IMR-90 (cell line): ENCODE measurements at places on chromosomes 12 and 14. TPM values are rescaled to one million over a fixed set of nuclear protein-coding genes. Genes with fewer than 3 reads are reported as not detected.

COCH gene
- total RNA-seq = 0.18 and 0.28 TPM in 2 replicates

DNA sequence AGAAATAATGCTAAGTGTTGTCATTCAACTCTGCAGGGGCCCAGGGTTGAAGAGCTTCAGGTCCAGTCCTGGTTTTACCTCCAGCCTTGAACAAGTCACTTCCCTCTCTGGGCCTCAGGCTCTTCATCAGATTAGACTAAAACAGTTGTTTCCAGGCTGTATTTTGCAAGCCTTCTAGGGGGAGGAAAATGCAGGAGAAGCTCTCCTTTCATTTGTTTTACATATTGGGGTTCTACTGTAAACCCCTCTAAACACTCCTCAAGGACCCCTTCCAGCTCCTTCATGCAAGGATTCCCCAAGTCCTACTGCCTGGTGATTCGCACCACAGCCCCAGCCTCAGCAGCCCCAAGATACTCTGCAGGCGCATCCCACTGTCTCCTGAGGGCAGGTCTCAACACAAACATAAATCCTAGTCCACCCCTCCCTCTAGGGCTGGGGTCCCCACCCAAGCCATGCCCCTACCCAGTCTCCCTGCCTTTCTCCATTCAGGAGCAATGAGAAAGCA is 2.7 kb downstream of the SDR9C7 start:
- DNase-seq = peak; percentile 57

- DNase-seq = peak; percentile 95
These were observed 3.4 kb downstream of the SSH1 start for GRCh38 chr12:108853981-108854446.

DNA sequence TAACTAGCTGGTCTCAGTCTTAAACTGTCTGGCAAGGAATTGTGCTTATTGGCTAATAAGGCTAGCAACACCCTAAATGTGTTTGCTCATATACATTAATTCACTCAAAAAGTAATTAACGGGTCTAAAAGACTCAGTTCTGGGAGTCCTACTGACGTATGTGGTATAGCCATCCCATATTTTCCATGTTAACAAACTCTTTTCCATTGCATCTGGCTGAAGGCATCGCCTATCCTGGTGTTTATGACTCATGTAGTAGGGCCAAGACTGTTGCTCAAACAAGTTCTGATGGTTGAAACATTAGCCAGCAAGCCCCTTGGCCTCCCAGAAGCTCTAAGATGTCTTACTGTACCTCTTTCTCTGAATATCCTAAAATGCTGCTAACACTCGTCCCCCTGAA is 98.5 kb downstream of the PHLDA1 start:
- peak; percentile 96 for DNase-seq

KRT7 gene
- total RNA-seq = 0.54 and 1.4 TPM in 2 replicates

- no peak for DNase-seq
These were observed 466 bp downstream of the SAV1 start for GRCh38 chr14:50667684-50667995.

DEGS2 gene
- total RNA-seq = not detected in 2 replicates

- no peak for DNase-seq
These were observed 37.6 kb downstream of the MVK start for GRCh38 chr12:109611223-109611622.

SMIM41 gene
- not detected in 2 replicates for total RNA-seq

PSME2 gene
- total RNA-seq = 92.2 and 104 TPM in 2 replicates

GRCh38 chr12:89574736-89575208 is 48.9 kb upstream of the POC1B start:
- peak; percentile 75 for DNase-seq

DNA sequence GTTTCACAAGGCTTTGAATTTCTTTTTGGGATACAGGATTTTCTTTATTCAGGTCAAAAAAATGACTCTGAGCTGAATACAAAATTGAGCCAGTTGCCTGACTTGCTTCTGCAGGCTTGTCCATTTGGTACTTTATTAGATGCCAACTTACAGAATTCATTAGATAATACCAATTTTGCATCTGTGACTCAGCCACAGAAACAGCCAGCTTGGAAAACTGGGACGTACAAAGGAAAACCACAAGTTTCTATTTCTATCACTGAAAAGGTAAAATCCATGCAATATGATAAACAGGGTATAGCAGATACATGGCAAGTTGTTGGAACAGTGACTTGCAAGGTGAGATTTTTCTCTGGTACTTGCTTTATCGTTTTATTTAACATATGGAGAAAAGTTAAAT is 5.8 kb downstream of the AP5M1 start:
- DNase-seq = peak; percentile 22

DNA sequence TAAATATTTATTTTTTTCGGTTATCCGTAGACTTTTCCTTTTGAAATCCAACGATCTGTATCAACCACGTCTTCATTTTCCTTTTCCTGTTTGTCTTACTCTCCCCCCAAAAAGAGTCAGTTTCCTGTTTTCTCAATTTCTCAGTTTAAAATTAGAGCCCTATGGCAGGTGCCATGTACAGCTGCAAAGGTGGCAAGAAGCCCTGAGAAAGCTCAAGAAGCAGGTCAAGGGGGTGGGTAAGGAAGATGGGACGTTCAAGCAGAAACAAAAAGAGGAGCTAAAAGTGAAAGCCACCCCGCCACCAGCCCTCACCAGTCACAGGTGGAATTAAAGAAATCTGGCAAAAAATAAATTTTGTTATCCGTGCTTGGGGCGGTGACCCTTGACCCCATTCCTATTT is 26.7 kb downstream of the SLC35E3 start:
- DNase-seq = no peak

CSRP2 gene
- 156 and 157 TPM in 2 replicates for total RNA-seq

LRFN5 gene
- total RNA-seq = 3.6 TPM in 2 replicates

XRCC3 gene
- 7.5 and 8.1 TPM in 2 replicates for total RNA-seq

DNA sequence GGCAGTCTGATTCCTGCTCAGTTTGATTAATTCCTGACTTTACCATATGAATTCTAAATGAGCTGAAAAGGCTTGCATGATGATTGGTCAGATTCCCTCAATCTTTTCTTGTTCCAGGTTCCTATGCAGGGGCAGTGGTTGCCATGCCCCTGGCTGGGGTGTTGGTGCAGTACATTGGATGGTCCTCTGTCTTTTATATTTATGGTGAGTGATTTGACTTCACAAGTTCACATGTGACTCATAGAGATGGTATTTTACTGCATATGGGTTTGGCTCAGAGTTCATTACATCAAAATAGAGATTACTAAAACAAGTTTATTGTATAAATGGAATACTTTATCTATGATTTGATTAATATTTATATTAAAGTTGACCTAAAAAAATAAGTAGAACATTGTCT is 44.8 kb downstream of the SLC17A8 start:
- peak; percentile 31 for DNase-seq

- peak; percentile 96 for DNase-seq
These were observed 5.4 kb upstream of the CCDC177 start for GRCh38 chr14:69580009-69580577.

ZDHHC22 gene
- total RNA-seq = not detected in 2 replicates

SMOC1 gene
- 0.90 and 1.1 TPM in 2 replicates for total RNA-seq

P2RX7 gene
- total RNA-seq = under 0.01 and 0.18 TPM in 2 replicates

- peak; percentile 2 for DNase-seq
These were observed 31.9 kb downstream of the NOPCHAP1 start for GRCh38 chr12:105018012-105018411.

- DNase-seq = peak; percentile 80
These were observed 174.2 kb upstream of the SLC38A2 start for GRCh38 chr12:46546634-46547273.

AQP6 gene
- not detected in 2 replicates for total RNA-seq

JAG2 gene
- total RNA-seq = 0.18 and 0.28 TPM in 2 replicates

GRCh38 chr14:48670939-48671338 is 915.2 kb downstream of the RPS29 start:
- no peak for DNase-seq

GRCh38 chr14:22830443-22831010 is 840 bp downstream of the MRPL52 start:
- no peak for DNase-seq

DNA sequence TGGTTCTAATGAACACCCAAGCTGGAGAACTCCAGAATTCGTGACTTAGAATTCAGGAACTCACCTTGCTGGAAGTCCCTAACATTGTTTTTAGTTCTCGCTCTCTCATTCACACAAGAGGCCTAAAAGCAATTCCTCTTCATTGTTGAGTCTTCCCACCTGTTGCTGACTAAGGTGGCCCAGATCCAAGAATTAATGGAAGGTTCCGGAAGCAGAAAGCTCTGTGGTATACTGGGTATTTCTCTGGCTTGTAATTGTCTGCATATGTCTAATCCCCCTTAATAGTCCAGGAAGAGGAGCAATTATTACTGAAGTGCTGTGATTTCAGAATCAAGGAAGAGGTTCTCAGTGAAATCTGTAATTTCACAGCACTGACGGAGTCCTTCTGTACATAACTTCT is 31.4 kb downstream of the TMEM233 start:
- no peak for DNase-seq

DNA sequence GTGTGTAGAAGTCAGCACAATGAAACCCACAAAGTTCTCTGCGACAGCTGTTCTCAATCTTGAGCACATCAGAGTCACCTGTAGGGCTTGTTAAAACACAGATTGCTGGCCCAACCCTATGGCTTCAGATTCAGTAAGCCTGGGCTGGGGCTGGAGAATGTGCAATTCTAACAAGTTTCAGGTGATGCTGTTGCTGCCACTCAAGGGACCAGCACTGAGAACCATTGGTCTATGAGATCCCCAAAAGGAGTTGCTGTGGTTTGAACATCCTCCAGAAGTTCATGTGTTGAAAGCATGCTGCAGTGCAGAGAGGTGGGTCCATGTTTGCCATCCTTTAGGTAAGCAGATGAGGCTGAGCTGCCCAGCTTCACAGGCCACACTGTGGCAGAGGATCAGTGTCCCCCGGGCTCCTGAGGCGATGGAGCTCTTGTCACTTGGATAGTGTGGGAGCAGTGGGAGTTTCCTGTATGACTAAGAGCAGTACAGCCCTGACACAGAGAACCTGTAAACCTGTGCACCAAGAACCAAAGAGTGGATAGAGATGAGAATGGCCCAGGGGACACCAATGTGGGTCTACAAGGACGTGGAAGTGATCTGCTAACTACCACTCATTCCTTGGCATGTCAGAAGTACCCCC is 8.0 kb upstream of the RTRAF start:
- no peak for DNase-seq

DNA sequence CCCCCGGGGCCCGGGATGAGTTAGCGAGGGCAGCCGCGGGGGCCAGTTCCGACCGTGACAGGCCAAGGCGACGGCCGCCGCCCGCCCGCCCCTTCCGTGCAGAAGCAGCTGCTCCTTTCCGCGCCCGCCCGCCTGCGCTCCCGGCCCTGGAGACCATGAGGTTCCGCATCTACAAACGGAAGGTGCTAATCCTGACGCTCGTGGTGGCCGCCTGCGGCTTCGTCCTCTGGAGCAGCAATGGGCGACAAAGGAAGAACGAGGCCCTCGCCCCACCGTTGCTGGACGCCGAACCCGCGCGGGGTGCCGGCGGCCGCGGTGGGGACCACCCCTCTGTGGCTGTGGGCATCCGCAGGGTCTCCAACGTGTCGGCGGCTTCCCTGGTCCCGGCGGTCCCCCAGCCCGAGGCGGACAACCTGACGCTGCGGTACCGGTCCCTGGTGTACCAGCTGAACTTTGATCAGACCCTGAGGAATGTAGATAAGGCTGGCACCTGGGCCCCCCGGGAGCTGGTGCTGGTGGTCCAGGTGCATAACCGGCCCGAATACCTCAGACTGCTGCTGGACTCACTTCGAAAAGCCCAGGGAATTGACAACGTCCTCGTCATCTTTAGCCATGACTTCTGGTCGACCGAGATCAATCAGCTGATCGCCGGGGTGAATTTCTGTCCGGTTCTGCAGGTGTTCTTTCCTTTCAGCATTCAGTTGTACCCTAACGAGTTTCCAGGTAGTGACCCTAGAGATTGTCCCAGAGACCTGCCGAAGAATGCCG is 699 bp downstream of the MGAT2 start:
- peak; percentile 28 for DNase-seq

CCDC88C gene
- total RNA-seq = 0.18 and 0.28 TPM in 2 replicates

DNA sequence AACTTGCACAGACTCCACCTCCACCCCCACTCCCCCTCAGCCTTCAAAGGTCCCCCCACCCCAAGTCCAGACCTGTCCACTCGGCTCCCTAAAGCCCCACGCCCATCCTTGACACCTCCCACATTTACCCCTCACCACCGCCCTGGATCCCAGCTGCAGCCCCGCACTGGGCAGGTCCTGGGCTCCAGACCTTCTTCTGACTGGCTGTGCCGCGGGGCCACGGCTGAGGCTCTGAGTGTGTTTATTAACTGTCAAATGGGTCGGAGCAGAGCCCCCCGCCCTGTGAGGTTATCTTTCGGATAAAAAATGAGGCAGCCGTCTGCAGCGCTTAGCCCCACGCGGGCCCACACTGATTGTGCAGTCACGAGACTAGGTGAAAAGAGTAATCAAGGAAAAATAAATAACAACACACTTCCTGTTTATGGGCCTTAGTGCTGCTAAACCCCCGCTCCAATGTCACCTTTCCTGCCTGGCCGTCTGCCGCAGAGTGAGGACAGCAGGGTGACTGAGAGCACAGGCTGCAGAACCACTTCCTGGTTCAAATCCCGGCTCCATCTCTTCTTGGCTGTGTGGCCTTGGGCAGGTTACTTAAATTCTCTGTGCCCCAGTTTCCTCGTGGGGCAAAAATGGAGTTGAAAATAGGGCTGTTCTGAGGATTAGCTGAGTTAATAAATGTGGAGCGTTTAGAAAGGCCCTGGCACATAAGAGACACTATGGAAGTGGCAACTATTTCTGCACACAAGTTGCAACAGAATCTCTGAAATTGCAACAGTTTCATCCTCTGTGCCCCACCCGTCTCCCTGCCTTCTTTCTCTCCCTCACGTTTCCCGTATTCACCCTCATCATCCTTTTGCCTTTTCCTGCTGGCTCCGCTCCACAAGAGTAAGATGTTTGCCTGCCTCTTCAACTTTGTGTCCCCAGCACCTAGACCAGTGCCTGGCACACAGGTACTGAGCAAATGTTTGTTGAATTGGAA is 9.4 kb downstream of the SETD1B start:
- no peak for DNase-seq

- DNase-seq = peak; percentile 48
These were observed 406 bp downstream of the PARP2 start for GRCh38 chr14:20343862-20344220.

POLE gene
- 17.2 TPM in 2 replicates for total RNA-seq

DNA sequence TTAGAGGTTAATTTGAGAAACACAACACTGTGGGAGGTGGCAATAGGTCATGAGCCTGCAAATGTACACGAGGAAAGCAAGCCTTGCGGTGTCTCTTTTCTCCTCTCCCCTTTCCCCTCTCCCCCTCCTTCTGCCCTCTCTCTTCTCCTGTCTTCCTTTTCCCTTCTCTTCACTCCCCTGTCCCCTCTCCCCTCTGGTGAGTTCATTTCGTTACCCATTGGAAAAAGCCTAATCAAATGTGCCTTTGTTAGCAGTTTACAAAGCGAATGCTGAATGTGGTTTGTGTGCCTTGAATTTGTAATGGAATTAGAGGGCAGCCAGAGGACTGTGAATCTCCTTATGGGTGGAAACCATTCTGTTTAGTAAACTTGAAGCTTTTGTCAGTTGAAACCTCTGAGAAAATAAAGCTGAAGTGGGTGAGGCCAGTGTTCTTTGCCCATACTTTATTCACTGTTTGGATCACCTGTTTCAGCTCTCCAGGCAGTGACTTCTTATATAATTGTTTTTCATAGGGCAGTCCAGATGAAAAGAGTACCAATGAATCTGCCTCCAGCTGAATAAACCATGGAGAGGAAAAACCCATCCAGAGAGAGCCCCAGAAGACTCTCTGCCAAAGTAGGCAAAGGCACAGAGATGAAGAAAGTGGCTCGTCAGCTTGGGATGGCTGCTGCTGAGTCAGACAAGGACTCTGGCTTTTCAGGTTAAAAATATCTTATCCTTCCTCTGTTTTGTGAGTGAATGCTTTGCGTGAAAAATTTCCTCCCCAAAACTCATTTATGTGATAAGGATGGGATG is 7.3 kb downstream of the CIPC start:
- no peak for DNase-seq

TRIM9 gene
- total RNA-seq = under 0.01 TPM in 2 replicates

- DNase-seq = no peak
These were observed 138.3 kb downstream of the TMEM121 start for GRCh38 chr14:105664691-105665090.
